ENCODE measurements at places on chromosomes 13 and 19.
A peak's percentile ranks its signal among the peaks of the same experiment; 100 is the strongest.

DNA sequence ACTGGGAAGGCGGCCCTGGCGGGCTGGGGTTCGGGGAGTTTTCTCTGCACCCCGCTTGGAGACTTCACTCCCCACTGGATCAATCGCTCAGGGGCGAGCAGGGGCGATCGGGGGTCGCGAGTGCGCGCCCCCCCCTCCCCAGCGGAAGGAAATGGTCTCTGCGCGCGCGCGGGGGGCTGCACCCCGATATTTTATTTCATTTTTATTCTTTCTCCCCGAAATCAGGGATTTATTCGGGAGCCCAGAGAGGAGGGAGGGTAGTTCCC lies 421 bp downstream of the ARID3A start:
- no peak for DNase-seq

- DNase-seq, result no peak
These were observed 81.6 kb downstream of the CHST8 start for GRCh38 chr19:33703438-33703750.

DNA sequence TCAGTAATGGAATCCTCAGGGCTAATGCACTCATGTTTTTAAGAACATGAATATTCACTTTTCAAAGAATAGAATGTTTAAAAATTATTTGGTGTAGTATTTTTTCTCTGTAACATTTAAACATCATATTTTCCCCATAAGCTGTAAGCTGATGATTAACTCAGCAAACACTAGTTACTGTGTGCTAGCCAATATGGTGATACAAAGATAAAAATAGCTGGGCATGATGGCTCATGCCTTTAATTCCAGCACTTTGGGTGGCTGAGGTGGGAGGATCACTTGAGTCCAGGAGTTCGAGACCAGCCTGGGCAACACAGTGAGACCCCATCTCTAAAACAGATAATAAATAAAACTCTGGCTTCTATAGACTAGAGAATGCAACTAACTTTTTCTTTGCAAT lies 13.2 kb downstream of the RNF17 start:
- DNase-seq, result no peak

DNA sequence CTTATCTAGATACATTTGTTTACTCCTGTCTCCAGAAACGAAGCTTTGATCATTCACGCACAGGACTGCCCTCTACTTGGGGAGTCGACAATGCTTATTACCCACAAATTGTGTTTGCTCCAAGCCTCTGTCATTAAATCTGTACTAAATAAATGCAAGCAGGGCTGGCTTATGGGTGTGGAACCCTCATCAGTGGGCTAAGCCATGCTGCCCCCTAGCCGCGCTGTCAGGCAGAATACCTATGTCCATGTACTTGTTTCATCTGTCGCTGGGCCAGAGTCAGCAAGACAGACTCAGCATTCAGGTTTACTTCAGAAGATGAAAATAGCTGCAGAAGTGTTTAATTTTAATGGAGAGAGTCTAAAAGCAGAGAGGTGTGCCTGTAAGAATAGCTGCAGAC lies 110.0 kb upstream of the PRR20A start:
- DNase-seq, result no peak

DNA sequence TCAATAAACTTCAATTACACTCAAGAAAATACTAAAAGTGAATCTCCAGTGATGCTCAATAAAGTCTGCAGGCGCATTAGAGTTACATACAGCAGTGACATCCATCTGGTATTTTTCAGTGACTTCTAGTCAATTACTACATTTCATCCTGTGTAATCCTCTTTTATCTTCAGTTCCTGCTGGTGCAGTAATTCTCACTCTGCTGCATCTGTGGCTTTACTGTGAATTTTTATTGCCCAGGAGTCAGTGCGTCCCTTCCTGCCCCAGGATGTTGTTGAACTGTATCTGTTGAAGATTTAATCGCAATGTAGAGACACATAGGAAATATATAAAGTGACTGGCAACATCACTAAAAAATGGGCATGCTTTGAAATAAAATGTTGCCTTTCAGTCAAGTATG lies 196.3 kb upstream of the TMTC4 start:
- no peak for DNase-seq

DNA sequence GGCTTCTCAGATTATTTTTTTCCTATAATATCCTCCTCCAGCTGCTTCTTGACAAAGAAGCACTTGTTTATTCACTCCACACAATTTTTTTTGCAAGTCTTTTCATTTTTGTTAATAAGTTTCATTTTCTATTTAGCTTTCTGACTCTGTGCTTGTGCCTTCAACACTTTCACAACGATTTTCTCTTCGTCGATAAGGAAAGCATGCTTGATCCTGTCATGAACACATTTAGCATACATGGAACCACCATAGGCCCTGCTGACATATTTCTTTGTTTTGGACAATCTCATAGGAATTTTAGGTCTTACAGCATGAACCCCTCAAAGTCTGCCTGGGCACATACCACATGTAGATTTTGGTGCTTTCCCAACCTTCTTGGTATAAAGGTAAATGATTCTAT lies 346.0 kb downstream of the KCNRG start:
- DNase-seq, result no peak

- DNase-seq, result no peak
These were observed 1044.4 kb downstream of the UQCRFS1 start for GRCh38 chr19:28168557-28168956.

- no peak for DNase-seq
These were observed 7.8 kb downstream of the MAG start for GRCh38 chr19:35299523-35300338.

DNA sequence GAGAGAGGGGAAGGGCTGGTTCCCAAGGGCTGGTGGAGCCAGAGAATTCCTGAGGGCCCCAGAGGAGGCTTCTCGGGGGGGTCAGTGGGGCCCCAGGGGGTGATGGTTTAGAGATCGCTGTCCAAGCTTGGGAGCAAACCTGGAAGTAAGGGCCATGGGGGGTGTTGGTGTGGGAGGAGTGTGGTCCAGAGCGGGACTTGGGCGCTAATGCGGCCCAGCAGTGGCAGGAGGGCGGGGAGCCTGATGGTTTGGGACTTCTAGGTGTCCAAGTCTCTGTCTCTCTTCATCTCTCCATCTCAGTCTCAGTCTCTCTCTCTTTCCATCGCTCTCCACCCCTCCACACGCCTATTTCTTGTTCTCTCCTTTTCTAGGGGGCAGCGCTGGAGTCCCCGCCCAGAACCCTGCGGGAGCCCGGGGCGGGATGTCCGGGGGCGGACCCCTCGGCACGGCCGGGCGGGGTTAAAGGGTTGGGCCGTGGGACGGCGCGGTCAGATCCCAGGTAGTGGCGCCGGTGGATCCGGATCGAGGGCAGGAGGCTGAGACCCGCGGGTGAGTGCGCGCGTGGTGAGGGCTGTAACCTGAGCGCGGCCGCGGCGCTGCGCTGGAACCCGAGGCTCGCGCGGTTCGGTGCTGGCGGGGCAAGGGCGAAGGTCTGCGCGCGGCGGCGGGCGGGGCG lies at the start of gene CYP4F22:
TSS of gene CYP4F22 (plus strand) at position 491 of the 676 bp plus-strand sequence. CDS start 16,812 bp downstream, outside the sequence.
- DNase-seq, result no peak

DNA sequence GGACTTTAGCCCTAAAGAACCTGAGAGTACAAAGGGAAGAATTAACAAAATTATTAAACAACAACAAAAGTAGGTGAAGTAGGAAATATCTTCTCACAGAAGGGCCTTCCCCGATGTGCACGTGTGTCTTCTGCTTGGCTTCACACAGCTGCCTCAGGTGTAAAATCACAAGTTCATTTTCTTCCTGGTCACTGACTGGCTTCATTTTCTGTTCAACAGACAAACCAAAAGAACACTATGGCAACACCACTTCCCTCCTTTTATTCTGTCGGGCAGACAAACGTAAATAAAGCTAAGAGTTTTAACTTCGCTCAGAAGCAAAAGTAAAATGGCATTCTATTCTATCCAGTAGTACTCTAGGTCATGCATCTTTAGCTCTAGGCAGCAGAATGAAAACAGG lies 140.9 kb downstream of the TBC1D4 start:
- DNase-seq, result no peak

DNA sequence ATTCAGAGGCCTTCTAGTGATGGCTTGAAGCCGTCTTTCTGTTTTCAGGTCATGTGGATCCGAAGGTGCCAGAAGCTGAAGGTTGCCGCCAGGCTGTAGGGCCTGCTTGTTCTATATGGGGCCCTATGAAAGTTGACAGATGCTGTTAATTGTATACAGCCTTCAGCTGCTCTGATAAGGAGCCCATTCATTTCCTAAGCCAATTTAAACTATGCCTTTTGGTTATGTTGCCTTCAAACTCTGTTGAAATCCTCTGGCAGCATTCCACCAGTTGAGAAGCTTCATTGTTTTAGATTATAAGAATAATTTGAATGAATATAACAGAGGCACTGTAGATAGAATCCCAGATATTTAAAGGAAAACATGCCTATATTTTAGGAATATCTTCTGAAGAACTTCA lies 34.4 kb downstream of the RAP2A start:
- peak; percentile 26 for DNase-seq

- peak; percentile 93 for DNase-seq
These were observed 406.3 kb downstream of the DCT start for GRCh38 chr13:94073007-94073744.

DNA sequence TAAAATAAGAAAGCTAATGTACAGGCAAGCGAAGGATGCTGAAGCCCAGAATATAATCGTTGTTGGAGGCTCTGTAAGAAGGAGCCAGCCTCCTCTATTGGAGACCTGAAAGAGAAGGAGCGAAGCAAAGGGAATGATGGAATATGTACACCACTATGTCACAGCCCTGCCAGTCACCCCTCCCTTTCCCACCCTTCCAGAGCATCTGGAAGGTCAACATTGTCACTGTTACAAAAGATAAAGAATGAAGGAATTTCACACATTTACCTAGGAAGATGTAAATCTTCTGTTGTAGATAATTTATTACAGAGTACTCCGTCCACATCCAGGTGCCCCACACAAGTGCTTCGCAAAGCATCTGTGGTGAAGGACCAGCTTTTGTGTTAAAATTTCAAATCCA lies 39.7 kb upstream of the SACS start:
- peak; percentile 57 for DNase-seq

DNA sequence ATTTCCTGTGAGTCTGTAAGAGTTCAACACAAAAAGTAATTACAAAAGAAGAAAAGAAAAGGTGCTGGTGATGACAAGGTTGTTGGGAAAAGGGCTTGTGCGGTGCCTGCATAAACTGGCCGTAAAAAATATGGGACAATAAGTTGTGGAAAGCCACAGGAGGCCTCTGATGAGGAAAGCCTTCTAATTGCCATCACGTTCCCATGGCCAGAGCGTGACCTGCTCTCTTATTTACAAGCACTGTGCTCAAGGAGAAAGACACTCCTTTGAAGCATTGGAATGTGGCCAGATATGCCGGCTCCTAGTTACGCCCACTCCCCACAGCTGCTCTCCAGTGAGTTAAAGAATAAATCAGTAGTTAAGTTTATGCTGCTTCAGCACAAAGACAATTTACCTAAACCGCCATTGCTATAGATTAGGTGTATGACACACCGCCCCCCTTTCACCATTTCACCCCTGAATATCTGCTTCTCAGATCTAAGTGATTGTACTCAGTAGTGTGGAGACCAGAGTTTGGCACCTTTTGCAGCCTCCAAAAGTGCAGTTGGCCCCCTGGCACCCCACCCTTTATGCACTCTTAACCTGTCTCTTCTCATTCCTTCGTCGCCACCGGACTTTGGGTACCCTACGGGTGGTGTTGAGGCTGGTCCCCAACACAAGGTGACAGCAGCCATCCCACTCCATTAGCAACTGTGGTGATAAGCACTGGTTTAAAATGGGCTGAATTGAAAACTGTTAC lies 8.1 kb upstream of the PGLYRP1 start:
- DNase-seq, result no peak

- peak; percentile 89 for DNase-seq
These were observed 142.2 kb downstream of the SIPA1L3 start for GRCh38 chr19:38049105-38049649.

- DNase-seq, result no peak
These were observed 454.9 kb downstream of the PCDH9 start for GRCh38 chr13:66775196-66775595.

- DNase-seq, result no peak
These were observed 3.4 kb upstream of the IRF2BP1 start for GRCh38 chr19:45889210-45889885.

- DNase-seq, result no peak
These were observed 797.4 kb upstream of the GPC6 start for GRCh38 chr13:92429231-92429630.

DNA sequence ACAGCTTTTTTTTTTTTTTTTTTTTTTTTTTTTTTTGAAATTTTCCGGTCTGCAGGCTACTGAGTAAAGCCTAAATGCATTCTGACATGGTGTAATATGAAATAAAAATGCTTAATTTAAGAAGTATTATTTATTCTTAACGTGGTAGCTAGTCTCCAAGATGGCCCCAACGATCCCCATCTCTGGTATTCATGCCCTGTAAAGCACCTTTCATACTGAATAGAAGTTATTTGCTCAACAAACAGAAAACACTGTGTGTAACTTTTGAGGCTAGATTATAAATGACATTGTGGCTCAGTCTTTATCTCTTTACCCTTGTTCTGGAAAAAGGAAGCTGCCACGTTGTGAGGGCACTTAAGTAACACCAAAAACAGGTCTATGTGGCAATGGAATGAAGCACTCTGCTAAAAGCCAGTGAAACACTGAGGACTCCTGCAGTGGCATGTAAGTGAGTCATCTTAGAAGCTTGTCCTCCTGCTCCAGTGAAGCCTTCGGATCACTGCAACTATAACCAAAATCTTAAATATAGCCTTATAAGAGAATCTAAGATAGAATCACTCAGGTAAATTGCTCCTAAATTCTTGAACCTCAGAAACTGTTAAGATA lies 128.7 kb downstream of the UGGT2 start:
- DNase-seq, result peak; percentile 76

DNA sequence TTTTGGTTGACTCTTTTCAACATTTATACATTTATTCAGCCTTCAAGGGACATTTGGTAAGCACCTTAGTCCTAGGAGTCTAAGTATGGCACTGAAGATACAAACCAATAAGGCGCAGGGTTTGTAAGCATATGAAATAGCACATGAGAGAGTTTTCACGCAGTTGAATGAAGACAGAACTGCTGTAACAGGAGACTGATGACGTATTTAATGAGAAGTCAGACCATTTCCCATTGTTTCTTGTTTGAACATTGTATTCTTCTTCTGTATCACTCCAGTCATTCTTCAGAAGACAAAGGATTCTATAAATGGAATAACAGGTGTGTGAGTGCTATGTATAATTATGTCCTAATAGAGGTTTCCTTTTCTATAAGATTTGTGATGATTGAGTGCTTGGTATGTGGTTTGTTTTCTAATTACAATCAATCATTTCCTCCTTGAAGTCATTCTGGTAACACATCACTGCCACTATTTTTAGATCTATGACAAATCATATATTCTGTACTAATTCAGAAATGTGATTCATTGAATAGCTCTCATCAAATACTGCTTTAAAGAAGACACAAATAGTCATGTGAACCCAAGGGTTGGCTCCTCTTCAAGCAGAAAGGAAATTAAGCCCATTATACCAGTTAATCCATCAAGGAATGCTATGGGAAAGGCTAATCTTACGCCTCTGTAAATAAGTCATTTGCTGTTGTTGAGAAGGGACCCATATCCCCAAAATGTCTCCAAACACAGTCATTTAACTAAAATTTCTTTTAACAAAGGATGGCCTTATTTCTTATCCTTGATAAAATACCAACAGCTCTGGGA lies 222.8 kb upstream of the NBEA start:
- peak; percentile 34 for DNase-seq

Measured in fibroblast of skin of right biceps (primary cell).